ENCODE measurements at places on chromosomes 13 and 19. TPM values are rescaled to one million over a fixed set of nuclear protein-coding genes. Genes with fewer than 3 reads are reported as not detected.

Gene OXGR1
- total RNA-seq = not detected

Gene ZNF221
- total RNA-seq = 24.6 TPM

Gene KIR3DL2
- not detected for total RNA-seq

Gene SYCN
- total RNA-seq = not detected

Gene FBXO27
- total RNA-seq = 5.6 TPM

Gene CASP14
- total RNA-seq = not detected

Gene MEF2B
- total RNA-seq = not detected

Gene PTPRH
- total RNA-seq = 0.47 TPM
